ENCODE measurements at places on chromosomes 4 and X.

DNA sequence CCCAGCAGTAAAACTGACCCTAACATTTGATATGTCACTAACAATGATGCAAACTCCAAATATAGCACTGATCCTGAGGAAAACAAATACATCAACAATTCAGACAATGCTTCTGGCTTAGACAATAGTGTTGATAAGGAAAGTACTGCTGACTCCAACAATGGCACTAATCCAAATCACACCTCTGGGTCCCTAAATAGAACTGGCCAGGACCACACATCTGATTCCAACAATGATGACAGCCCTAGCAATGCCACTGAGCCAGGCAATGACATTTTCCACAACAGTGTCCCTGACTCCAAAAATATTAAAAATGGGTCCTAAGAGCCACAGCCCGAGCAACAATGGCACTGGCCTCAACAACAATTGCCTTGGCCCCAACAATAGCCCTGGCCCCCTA, 243.1 kb upstream of the APOOL start:
- no peak for DNase-seq

DNA sequence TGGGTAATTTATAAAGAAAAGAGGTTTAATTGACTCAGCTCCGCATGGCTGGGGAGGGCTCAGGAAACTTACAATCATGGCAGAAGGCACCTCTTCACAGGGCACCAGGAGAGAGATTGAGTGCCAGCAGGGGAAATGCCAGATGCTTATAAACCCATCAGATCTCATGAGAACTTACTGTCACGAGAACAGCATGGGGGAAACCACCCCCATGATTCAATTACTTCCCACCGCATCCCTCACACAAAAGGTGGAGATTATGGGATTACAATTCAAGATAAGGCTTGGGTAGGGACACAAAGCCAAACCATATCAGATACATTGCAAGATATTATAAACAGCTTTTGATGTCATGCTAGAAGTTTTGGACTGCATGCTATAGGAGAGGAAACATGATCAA, 204.3 kb downstream of the VEGFC start:
- no peak for DNase-seq

- DNase-seq: no peak
Observed at GRCh38 chr4:154985673-154986072, 204.6 kb downstream of the RBM46 start.

GRCh38 chr4:133150486-133151340, 1.6 kb downstream of the PCDH10 start:
- no peak for DNase-seq

DNA sequence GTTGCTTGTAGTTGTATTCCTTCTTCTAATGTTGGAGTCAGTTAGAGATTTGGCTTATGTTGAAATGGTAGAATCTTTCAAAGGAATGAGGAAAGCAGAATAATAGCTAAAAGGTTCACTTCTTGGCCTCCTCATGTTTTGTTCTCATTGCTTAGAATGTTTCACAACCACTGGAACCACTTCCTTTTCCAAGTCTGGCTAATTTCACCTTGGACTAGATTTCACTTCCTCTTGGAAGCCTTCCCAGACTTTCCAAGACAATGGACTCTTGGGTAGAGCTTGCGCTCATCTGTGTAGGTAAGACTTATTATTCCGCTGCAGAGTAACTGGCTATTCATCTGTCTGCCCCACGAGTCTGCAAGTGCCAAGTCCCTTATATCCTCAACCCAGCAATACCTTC, 8.3 kb downstream of the SPATA18 start:
- DNase-seq: no peak

DNA sequence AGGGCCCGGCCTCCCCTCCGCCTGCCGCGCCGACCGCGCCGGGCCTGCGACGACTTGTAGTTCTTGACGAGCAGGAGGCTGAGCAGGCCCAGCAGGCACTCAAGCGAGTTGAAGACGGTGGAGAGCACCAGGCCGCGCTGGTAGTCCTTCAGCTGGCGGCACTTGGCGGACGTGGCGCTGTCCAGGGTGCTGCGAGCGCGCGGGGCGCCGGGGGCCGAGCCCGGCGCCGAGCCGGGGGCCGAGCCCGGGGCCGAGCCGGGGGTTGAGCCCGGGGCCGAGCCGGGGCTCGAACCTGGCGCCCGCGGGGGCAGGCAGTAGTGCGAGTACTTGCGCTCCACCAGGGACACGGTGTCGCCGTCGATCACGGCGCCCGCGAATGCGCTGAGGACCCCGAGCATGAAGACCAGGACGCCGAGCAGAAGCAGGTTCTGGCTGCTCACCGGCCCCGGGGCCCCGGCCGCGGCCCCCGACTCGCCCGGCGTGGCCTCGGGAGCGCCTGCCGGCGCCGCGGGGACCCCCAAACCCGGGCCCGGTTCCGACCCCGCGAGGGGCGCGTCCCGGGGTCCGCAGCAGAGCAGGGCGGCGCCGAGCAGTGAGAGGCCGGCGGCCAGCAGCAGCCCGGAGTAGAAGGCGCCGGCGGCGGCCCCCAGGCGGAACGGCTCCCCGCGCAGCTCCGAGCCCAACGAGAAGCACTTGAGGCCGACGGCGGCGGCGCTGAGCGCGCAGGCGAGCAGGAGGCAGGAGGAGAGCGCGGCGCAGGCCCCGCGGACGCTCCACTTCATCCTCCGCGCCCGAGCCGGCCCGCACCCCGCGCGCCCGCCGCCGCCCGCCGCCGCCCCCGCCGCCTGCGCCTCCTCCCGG, 584 bp downstream of the TMEM271 start:
- no peak for DNase-seq

DNA sequence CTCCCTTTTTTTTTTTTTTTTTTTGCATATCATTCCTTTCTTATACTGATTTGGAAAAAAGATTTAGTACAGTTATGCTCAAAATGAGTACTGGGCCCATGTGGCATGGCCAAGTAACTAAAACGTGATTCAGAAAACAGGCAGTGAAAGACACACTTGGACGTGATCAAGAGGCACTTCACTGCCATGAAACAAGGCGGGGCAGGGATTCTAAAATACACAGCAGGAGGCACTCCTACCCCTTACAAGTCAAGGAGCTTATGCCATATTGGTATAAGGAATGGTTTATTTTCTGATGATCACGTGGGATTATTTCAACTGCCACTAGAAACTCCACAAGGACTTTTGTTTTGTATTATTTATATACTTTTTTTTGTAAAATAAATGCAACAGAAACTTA, 72.0 kb downstream of the CHST7 start:
- no peak for DNase-seq

DNA sequence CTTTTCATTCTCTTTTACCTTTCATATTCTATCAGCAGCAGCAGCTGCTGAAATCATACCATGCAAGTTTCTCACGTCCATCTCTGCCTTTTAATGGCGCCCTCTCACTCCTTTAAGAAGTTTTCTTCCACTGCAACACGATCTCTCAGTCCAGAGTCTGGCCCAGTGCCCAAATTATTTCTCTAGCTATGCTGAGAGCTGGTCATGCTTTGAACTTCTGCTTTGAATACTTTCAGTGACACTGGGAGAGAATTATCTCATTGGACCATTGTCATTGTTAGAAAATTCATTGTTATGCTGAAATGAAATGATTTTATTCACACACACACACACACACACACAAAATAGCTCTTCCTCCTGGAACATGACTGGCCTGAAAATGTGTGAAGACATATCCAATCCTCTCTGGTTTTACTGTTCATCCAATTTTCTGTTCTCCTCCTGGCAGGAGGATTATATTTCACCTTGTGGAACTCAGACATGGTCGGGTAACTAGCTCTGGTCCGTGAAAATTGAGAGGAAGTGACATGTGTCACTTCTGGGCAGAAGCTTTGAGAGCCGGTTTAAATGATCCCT, 1.3 kb upstream of the PDHA1 start:
- DNase-seq: no peak

DNA sequence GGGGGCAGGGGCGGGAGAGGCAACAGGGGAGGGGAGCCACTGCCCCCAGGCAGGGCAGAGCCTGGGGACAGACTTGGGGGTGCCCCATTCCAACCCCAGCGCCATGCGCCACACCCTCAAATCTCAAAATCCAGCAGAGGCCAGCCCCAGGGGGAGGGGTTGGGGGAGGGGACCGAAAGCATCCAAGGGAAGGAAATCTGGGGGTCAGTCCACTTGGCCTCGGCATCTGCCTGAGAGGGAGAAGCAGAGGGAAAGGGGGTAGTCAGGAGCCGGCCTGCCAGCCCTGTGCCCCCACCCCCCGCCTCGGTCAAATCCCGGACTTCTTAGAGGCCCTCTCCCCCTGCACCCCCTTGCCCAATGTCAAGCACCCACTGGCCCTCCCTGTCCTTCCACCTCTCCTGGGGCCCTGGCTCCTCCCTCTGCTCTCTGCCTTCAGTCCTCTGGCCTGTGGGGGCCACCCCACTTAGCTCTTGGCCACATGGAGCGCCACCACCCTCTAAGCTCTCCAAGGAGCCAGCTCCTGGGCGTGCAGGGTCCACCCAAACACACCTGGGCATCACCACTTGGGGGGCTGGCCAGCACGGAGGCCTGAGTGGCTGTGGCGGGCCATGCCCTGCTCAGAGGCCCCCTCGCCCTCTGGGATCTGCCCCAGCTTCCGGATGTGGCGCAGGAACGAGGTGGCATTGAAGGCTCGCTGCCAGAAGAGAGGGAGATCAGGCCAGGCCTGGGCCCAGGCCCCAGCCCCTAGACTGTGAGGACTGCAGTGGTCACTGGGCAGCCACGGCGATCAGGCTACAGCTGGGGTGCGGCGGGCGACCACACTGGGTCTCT, 3.5 kb downstream of the PNCK start:
- no peak for DNase-seq

DNA sequence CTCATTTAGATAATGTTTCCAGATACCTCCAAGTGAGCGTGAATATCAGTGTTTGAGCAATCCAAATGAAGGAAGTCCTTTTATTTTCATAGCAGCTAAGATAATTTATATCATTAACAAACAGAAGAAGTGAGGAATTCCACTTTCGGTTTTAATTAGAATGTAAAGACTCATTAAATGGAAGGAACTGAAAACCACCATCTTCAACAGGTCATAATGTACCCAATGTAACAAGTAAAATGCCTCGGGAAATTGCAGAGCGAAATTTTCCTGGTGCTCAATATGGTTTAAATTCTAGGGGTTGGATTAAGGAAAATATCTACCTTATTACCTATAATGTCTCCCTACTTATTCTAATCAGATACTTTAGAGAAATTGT, 33.9 kb upstream of the SLC9A7 start:
- DNase-seq: peak; percentile 0

GRCh38 chr4:185202984-185203485, 765 bp downstream of the CFAP97 start:
- no peak for DNase-seq

DNA sequence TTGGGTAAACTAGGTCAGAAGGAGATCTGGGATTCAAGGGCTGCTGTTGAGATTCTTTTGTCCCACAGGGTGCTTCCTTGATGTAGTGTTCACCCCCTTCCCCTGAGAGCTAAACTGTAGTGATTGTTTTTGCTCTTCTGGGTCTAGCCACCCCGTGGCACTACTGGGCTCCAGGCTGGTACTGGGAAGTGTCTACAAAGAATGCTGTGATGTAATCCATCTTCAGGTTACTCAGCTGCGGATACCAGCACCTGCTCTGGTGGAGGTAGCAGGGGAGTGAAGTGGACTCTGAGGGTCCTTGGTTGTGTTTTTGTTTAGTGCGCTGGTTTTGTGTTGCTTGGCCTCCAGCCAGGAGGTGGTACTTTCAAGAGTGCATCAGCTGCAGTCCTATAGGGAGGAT, 365.5 kb downstream of the ZNF674 start:
- no peak for DNase-seq

Data from CD4-positive, alpha-beta T cell treated with Interferon alpha-2 for 1 hour (primary cell).